Amygdala (tissue), 56 donors: ENCODE measurements at places on chromosomes 3 and 15.

DNA sequence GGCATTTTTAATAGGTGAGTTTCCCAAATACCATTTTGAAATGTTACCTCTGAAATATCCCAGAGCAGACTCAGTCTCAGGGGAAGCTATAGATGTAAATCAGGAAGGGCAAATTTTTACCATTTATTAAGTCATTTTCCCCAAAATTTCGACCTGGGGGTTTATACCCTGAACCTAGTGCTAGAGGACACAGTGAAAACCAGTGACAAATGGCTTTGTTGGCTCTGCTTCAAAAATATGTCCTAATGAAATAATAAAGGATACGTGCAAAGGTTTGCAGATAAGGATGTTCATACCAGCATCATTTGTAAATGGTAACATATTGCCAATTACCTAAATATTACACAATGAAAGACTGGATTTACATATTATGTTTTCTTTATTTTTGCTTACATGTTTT is 546.7 kb upstream of the ADAMTS9 start:
- no peak for DNase-seq

DNA sequence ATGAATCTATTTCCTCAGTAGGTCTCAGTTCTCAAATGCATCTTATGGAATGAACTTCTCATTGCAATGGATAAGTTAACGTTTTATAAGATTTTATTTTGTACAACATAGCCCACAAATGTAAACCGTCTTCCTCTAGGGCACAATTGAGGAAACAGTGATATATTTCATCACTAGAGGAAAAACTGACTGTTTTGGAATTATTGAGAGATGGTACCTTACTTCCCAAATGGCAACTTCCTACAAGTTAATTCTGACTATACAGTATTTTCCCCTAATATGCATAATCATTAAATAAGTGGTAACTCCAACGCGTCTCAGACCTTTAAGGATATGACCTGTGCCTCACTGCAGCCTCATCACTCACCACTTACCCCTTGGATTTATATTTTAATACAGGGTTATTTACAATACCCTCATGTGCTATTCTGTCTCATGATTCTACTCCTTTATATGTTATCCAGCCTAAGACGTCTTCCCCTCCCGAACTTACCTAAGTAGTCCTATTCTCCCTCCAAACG is 13.3 kb downstream of the GABPB1 start:
- DNase-seq = no peak

GRCh38 chr3:194298331-194299227 is 52.5 kb downstream of the CPN2 start:
- no peak for DNase-seq

GRCh38 chr15:73700041-73700842 is 16.1 kb downstream of the CD276 start:
- peak; percentile 58 for DNase-seq

- DNase-seq = no peak
Observed at GRCh38 chr3:44339181-44340057, 853 bp downstream of the TCAIM start.
